ENCODE measurements at places on chromosomes 11 and 22. TPM values are rescaled to one million over a fixed set of nuclear protein-coding genes. Genes with fewer than 3 reads are reported as not detected.

The ANO9 gene
- total RNA-seq, result 2.8 TPM

The OR8D4 gene
- not detected for total RNA-seq

The DAGLA gene
- 1.4 TPM for total RNA-seq

DNA sequence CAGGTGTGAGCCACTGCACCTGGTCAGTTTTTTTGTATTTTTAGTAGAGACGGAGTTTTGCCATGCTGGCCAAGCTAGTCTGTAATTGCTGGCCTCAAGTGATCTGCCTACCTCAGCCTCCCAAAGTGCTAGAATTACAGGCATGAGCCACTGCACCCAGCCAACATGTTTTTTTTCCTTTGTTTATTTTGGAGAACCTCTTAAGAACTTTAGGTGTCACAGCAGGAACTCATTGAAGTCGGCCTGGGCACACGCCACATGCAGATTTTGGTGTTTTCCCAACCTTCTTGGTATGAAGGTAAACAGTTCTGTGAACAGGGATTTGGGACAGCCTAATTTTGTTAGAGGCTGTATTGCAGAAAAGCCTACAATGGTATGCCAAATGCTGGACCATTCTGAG lies 9.4 kb downstream of the DIXDC1 start:
- no peaks in the 10 kb centered on the region for H3K27me3 ChIP-seq
- no peak overlapping the region for H3K4me3 ChIP-seq
- no peak for DNase-seq
- no peaks in the 10 kb centered on the region for H3K36me3 ChIP-seq
- H3K4me1 ChIP-seq, result no peaks in the 10 kb centered on the region

DNA sequence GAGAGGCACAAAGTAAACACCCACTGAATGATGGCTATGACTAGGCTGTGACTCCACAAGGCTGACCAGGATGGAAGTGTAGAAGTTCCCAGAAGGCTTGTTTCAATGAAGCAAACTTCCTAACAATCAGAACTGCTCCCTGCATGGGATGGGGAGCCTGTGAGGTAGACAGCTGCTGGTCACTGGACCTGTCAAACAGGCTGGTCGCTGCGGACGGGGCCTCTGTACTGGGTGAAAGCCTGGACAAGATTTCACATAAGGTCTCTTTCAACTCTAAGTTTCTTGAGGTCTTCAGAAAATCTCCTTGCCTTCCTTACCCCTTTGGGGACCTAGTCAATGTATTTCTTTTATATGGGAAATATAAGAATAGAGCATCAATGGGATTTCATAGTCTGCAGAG lies 438.2 kb downstream of the BUD13 start:
- no peak overlapping the region for H3K27ac ChIP-seq
- DNase-seq, result no peak
- H3K4me1 ChIP-seq, result no peaks in the 10 kb centered on the region
- no peaks in the 10 kb centered on the region for H3K36me3 ChIP-seq
- H3K4me3 ChIP-seq, result no peak overlapping the region
- no peaks in the 10 kb centered on the region for H3K27me3 ChIP-seq

GRCh38 chr22:50213263-50213662 lies 12.5 kb downstream of the SELENOO start:
- no peaks in the 10 kb centered on the region for H3K27me3 ChIP-seq
- peaks cover 14% of the 10 kb centered on the region for H3K36me3 ChIP-seq
- DNase-seq, result no peak
- H3K4me1 ChIP-seq, result no peaks in the 10 kb centered on the region

DNA sequence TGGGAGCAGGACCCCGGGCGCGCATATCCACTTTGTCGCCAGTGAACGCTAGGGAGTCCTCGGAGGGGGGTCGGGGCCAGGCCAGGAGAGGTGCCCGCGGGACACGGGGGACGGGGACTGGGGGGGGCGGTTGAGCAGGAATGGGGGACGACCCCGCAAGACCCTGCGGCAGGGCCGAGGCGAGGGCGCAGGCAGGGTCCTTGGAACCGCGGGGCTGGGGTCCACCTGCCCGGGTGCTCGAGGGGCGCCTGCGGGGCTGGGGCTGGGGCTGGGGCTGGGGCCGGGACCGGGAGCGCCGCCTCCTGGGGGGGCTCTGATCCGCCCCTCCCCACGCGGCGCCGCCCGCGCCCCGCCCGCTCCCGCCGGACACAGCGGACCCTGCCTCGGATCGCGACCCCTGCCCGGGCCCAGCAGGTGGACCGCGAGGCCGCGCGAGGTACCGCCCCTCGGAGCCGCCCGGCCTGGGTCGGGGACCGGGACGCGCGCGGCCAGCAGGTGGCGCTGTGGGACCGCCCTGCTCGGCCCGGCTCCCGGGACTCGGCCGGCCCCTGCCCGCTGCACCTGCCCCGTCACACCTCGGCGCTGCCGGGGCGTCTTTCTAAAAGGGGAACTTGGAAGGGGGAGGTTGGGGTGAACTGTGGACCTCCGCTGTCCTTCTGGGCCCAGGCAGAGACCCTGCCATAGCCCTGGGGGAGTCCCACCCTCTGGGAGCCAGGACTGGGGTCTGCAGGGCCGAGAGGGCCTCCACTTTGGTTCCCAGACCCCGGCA lies 11.0 kb downstream of the CRELD2 start:
- no peaks in the 10 kb centered on the region for H3K4me1 ChIP-seq
- DNase-seq, result peak; percentile 92
- H3K4me3 ChIP-seq, result no peak overlapping the region
- no peaks in the 10 kb centered on the region for H3K36me3 ChIP-seq

- H3K4me1 ChIP-seq, result no peaks in the 10 kb centered on the region
- no peak for DNase-seq
- H3K27ac ChIP-seq, result no peak overlapping the region
These were observed 14.5 kb downstream of the XNDC1N start for GRCh38 chr11:71913756-71914526.

DNA sequence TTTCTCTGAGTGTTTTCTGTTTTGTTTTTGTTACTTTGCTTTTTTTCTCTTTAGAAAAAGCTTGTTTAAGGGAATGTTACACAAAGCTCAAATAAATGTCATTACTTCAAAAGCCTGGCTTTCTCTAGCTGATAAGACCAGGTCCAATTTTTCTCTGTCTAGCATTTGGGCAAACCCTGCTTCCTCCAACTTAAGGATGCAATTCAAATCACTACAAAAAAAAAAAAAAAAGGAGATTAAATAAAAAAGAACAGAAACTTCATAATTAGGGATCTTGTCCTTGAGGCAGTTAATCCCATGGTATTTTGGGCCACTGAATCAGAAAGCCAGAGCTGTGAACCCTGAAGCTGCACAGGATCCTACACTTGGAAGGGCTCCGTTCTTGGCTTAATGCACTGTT lies 480.8 kb upstream of the KIRREL3 start:
- no peaks in the 10 kb centered on the region for H3K4me1 ChIP-seq
- no peaks in the 10 kb centered on the region for H3K27me3 ChIP-seq
- H3K27ac ChIP-seq, result no peak overlapping the region
- H3K4me3 ChIP-seq, result no peak overlapping the region

DNA sequence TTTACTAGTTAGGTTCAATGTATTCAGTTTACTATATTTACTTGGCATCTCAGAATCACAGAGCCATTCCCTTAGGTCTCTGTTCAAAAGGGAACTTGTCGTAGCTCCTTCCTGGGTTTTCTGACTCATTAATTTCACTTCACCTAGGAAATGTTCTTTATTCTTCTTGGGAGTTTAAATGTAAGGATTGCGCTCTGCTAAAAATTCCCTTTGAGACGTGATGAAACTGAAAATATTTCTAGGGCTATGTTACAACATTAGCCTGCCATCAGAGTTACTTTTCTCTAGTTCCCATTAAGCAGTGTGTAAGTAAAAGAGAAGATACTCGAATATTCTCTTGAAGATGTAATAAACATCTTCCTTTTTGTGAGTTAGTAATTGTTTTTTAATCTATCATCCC lies 209.5 kb downstream of the CASP12 start:
- H3K4me3 ChIP-seq, result no peak overlapping the region
- no peak overlapping the region for H3K27ac ChIP-seq
- no peaks in the 10 kb centered on the region for H3K27me3 ChIP-seq
- H3K4me1 ChIP-seq, result no peaks in the 10 kb centered on the region
- DNase-seq, result no peak

DNA sequence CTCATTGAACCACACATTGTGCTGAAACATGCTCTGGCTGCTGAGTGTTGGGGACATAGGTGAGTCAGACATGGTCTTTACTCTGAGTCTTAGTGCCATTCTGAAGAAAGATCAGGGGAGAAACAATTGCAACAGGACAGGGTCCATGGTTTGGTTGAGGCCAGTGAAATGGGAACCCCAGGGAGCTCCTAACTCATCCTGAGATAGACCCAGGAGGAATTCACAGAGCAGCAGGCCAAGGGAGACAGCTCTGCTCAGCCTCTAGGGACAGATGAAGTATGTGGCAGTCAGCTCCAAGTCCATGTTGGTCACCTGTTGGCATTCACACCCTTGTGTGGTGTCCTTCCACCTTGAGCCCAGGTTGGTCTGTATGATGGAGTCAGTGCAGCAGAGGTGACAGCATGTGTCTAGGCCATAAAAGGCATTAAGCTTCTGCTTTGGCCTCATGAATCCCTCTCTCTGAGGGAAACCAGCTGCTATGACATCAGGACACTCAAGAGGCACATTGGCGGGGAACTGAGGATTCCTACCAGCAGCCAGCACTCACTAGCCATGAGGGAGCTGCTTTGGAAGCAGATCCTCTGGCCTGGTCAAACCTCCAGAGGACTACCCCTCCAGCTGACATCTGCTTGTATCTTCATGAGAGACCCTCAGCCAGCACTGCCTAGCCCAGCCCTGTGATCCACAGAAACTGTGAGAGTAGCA lies 50.3 kb upstream of the MYEOV start:
- H3K36me3 ChIP-seq, result no peaks in the 10 kb centered on the region
- H3K27ac ChIP-seq, result no peak overlapping the region
- no peak for DNase-seq
- no peak overlapping the region for H3K4me3 ChIP-seq
- no peaks in the 10 kb centered on the region for H3K27me3 ChIP-seq

- no peak overlapping the region for H3K4me3 ChIP-seq
- no peaks in the 10 kb centered on the region for H3K36me3 ChIP-seq
- H3K27me3 ChIP-seq, result no peaks in the 10 kb centered on the region
These were observed 19.4 kb upstream of the IL17RA start for GRCh38 chr22:17065433-17065832.

DNA sequence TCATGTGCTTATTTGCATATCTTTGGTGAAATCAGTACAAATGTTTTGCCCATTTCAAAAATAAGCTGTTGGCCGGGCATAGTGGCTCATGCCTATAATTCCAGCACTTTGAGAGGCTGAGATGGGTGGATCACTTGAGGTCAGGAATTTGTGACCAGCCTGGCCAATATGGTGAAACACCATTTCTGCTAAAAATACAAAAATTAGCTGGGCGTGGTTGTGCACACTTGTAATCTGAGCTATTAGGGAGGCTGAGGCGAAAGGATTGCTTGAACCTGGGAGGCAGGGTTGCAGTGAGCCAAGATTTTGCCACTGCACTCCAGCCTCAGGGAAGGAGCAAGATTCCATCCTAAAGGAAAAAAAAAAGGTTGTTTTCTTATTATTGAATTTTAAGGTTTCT lies 136.0 kb downstream of the SWAP70 start:
- H3K4me1 ChIP-seq, result peaks cover 17% of the 10 kb centered on the region
- H3K4me3 ChIP-seq, result no peak overlapping the region
- no peak overlapping the region for H3K27ac ChIP-seq
- no peaks in the 10 kb centered on the region for H3K27me3 ChIP-seq

- no peak for DNase-seq
- H3K27me3 ChIP-seq, result no peaks in the 10 kb centered on the region
- H3K4me1 ChIP-seq, result no peaks in the 10 kb centered on the region
- H3K27ac ChIP-seq, result no peak overlapping the region
These were observed 40.4 kb upstream of the RAPSN start for GRCh38 chr11:47489395-47489755.

All from aorta (tissue), 5 donors.